ENCODE measurements at places on chromosomes 6 and 20.

GRCh38 chr6:42352856-42353564 lies 98.7 kb downstream of the TRERF1 start:
- no peak for DNase-seq

- DNase-seq: no peak
These were observed 37.9 kb downstream of the SCML4 start for GRCh38 chr6:107786179-107786578.

GRCh38 chr6:135458051-135458450 lies 39.5 kb downstream of the AHI1 start:
- DNase-seq: no peak

DNA sequence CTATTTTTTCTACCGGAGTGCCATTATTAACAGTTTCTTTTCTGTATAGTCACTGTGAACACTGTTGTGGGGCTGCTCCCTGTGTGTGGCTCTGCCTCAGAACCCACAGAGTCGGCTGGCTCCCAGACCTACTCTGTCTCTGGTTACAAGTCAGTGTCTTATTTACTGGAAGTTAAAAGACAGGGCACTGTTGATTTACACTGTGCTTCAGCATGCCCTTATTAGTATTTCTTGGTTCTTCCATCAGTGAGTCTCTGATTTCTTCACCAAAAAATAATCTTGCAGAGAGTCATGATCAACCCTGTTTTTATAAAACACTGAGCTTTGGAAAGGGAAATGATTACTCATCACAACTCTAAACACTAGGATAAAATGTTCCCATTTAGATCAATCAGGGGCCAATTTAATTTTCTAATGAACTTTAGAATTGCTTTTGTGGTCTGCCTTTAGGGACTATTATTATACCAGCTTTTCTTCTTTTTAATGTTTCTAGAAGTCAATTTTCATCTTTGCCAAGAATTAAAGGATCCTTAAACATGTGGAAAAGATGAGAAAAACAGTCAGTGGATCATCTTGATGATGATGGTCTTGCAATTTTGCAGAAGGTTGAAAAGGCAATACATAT lies 92.6 kb downstream of the UTRN start:
- no peak for DNase-seq

GRCh38 chr6:168956141-168956838 lies 297.4 kb downstream of the THBS2 start:
- DNase-seq: no peak

DNA sequence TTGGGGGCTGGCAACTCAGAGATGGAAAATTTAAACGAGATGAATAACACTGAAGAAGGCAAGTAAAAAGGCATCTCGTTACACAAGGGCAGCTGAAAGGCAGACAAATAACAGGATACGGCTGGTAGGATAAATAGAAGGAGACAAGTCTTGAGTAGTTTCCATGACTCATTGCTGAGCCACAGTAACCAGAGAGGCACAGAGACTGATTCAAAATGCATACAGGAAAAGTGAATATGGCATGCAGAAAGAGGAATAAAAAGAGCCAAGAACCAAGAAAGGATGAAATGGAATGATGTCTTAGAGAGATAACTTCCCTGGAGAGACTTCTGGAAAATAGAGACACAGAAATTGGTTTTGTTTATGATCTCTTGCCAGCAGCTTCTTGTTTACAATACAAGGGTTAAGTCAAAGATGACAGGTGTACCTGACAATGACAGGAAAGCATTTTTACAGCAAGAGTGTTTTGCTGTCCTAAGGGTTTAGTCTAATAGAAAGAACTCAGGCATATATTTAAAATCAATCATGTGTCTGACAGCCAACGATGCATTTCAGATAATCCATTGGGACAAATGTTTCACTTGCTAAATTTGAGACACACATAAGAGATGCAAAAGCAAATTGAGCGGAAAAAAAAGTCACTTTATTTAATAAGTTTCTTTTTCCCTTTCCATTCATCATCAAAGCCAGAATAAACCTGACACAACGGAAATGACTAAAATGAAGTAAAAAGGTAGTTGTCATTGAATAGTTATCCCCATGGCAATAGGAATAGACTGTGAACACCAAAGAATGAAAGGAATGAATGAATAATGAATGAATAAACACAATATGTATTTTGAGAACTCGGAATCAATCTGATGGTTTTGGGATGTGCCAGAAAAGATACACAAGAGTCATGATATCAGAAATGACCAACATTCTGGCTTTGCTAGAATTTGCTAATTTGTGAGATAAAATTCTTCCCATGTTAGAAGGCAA lies 68.0 kb upstream of the KCNQ5 start:
- no peak for DNase-seq

- DNase-seq: no peak
These were observed 152.3 kb upstream of the BEND6 start for GRCh38 chr6:56802584-56802983.

GRCh38 chr6:16184129-16184528 lies 54.3 kb upstream of the GMPR start:
- no peak for DNase-seq

DNA sequence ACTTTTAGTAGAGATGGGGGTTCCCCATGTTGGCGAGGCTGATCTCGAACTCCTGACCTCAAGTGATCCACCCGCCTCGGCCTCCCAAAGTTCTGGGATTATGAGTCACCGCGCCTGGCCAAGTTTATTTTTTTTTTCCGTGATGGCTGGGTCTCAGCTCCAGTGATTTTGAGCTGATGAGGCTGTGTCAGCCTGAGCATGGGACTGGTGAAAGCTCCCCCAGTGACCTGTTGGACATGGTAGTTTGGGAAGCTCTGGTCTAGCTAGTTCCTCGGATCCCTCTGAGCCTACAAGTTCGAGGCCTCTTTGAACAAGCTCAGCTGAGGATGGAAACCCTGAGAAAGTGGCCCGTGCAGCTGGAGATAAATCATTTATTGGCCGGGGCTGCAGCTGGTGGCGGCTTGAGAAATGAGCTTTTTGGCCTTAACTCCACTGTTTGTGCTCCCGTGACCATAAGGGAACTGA lies 126.8 kb downstream of the SNX5 start:
- no peak for DNase-seq

GRCh38 chr20:59082077-59082740 lies 39.6 kb upstream of the PRELID3B start:
- DNase-seq: no peak

DNA sequence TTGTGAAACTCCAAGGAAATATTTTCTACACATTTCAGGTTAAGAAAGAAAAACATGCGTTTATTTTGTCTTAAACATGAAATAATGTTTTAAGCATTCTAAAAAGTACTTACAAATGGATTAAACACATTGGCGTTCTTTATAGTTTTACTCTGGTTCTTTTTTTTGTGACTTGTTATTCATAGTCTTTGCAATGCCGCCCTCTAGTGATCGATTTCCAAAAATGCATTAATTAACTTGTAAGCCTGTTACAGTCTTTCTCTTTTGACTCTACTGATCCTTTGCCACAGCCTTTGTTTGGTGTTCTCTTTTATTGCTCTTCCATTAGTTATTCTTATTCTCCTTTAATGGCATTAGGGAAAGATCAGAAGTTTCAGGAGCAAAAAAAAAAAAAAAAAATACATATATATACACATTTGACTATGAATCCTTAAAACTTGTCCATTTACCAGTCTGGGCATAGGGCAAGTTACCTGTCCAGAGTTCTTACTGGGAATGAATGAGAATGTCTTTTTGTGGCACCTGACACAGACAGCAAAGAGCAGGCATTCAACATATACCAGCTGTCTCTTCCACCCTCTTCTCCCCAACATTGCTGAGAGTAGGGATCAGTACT lies 59.9 kb downstream of the MACROD2 start:
- DNase-seq: no peak

- no peak for DNase-seq
These were observed 40.4 kb downstream of the ZNF391 start for GRCh38 chr6:27428966-27429365.

GRCh38 chr6:163356324-163356723 lies 58.2 kb upstream of the QKI start:
- no peak for DNase-seq

- no peak for DNase-seq
These were observed 2.3 kb upstream of the HLA-DMA start for GRCh38 chr6:32954986-32955802.

DNA sequence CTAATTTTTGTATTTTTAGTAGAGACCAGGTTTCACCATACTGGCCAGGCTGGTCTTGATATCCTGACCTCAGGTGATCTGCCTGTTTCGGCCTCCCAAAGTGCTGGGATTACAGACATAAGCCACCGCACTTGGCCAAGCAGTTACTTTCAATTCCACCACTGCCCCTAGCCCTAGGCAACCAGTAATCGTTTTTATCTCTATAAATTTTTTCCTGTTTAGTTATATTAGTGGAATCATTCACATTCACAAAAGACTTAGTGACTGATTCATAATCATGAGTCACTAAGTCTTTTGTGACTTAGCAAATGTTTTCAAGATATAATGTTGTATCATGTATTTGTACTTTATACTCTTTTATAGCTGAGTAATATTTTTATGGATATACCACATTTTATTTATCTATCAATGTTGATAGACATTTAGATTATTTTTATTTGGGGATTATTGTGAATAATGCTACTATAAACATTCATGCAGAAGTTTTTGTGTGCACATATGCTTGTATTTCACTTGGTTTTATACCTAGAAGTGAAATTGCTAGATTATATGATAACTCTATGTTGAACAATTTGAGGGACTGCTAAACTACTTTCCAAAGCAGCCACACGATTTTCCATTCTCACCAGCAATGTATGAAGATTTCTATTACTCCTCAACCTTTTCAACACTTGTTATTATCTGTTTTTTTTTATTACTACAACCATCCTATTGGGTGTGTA lies 421.4 kb upstream of the ID4 start:
- no peak for DNase-seq

DNA sequence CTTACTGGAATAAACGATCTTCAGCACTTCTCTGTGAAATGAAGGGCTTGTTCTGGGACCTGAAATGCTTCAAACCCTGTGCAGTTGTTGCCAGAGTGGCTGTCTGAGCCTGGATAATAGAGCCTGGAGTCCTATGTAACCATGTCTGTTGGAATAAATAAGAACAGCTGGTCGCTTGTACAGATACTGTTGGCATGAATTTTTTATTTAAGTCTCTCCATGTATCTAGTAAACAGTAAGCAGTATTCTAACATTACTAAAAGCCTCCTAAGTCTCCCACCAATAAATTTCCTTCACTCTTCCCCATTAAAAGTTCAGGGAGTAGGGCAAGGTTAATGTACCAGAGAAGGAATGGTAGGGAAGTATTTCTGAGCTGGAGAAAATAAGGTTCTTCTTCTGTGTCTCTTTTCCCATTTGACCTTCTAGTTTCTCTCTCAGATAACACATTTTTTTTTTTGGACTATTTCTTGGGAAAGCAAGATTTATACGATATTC lies 227.5 kb downstream of the PRL start:
- no peak for DNase-seq

DNA sequence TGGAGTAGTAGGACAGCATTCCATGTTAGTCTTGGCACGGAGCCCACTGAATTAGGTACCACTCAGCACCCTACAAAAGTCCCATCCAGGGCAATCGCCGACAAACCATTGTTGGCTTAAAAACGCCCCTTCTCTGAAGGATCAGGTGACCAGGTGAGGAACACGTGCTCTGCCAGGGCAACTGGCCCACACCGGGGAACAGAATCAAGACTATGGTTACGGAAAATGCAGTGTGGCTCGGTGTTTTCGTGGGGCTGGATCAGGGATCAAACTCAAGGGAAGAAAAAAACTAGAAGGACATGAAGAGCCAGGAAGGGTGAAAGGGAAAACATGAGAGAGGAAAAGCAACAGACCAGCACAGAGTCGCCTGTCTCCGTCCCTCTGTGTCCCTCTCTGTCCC lies 177.8 kb upstream of the ARID1B start:
- DNase-seq: no peak

DNA sequence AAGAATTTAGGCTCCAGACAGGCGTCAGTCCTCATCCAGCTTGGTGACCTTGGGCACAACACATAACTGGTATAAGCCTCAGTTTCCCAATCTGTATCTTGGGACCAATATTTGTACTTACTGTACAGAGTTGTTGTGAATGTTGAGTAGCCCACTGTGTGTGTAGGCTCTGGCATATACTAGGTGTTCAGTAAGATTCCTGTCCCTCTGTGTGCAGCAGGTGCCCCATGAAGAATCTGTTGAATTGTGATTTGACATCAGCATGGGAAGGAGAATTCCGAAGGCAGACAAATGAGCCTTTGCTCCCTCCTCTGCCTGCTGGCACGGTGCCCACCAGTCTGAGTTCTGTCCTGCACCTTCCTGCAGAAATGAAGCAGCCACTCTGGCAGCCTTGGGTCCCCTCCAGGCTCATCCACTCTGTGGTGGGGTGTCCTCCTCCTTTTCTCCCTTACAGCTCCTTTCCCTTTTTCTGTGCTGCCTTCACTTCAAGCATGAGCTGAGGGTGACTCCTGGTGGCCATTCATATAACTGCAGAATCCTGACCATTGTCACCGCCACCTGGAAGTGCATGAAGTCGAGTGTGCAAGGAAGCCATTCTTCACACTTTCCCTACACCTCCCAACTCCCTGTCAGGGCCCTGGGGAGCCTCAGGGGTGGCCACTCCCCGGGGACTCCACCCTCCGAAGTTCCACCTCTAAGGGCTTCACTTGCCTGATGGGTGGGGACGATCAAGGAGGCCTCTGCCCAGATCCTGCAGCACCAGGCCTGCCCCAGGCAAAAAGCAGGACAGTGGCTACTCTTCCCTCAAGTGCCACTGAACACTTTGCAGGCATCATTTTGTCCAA lies 48.2 kb downstream of the MRPL14 start:
- peak; percentile 49 for DNase-seq

- no peak for DNase-seq
These were observed 54.0 kb upstream of the FAM184A start for GRCh38 chr6:119132261-119132981.

GRCh38 chr6:117971637-117972036 lies 64.6 kb downstream of the SLC35F1 start:
- no peak for DNase-seq

DNA sequence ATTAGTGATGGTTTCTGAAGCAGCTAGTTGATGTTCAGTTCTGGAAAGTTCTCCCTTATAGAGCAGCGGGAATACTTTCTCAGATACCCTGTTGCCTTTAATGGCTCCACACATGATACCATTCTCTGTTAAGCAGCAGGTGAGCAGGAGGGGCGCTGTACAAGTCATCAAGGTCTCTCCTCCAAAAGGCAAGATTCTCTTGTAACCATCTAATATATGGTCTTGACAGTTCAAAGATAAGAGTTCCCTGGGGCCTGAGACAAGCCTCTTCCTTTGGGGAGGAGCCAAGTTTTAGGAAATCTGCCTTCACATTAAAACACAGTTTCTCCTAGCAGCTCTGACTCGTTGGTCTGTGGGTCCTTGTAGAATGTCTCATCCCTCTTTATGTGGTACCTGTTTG lies 258.2 kb downstream of the QKI start:
- no peak for DNase-seq

All from stimulated activated CD4-positive, alpha-beta T cell treated with anti-CD3 and anti-CD28 coated beads, Interleukin-2, amount 100 ng/mL, for 4 hours (primary cell).